ENCODE measurements at places on chromosomes 2 and 18.
A peak's percentile ranks its signal among the peaks of the same experiment; 100 is the strongest.

DNA sequence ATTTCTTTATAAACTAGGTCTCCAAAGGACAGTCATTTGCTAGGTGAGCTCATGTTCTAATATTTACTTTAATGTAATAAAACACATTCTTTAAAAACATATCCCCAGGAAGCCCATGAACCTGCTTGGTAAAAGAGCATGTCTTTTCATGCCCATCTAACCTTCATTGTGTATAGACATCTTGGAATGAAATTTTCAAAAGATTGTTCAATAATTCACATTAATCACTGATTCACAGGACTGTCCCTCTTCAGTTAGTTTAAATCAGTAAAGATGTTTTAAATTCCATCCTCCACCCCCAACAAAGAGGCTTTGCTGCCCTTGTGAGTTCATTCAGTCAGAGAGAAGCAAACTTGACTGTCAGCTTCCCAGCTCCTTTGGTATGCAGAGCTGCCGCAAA, 633.4 kb upstream of the CELF4 start:
- no peak for DNase-seq

DNA sequence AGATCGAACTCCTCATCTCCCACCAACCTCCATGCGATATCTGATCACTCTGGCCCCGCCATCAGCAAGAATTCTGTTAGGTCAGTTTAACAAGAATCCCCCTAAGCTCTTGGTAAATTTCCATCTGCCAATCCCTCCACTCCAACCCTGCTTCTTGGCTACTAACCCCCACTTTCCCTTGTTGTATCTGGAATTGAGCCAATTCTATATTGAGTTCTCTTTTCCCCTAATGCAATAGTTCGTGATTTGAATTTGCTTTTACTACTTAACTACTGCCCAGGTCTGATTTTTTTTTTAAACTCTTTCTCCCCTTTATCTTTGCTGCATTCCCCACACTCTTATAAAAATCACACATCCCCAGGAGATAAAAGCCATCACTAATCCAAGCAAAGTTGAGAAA, 159.3 kb upstream of the STK17B start:
- DNase-seq = no peak

DNA sequence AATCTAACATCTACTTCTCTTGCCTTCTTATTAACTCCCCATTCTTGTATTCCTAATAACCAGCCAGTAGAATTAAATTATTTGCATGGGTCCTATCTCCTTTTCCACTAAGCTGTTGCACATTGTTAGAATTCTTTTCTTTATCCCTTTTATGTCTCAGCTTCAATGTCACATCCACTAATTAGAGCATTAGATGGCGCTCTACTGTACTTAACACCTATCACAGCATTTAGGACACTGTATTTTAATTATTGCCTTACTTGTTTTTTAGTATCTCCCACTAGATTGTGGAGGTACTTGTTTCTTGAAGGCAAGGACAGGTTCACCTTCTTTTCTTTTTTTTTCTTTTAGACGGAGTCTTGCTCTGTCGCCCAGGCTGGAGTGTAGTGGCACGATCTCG, 3.8 kb downstream of the LIPT1 start:
- no peak for DNase-seq

DNA sequence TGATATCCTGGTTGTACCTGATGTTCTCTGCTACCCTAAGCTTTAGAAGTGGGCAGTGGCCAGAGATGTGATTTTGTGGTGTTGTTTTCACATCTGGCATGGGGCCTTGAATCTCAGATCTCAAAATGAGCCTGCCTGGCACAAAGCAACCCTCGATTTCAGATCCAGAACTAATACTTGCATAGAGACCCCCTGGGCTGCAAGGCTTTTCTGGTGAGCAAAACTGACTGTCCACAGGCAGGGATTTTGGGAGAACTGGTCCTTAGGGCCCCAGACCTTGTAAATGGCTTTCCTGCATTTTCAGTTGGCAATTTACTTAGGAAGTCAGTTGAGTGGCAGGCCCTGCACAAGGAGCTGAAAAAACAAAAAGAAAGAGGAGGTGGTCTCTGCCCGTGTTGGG, 265.3 kb downstream of the MYCN start:
- DNase-seq = no peak

DNA sequence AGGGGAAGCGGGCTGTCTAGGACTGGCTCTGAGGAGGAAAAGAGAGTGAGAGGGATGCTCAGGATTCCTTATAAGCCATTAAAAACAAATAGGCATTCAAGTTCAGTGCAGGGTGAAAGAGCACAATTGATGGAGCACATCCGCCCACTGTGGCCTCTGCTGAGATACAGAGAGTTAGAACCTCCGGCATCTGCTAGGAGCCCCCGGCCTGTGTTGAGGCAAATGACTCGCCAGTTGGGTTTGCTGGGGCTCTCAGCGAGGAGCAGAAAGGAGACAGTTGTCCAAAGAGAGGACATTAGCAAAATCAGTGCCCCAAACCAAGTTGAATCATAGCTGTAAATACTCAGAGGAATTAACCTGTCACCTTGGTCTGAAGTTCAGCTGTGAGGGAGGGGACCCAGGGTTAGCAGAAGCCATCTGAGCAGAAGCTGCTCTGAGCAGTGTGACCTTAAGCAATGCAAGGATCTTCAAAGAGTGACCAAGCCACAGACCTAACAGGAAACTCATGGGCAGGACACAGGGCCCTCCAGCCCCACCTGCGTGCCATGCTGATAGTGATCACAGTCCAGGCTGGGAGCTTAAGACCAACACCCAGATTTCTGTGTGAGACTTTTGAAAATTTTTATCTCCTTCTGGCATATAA, 23.3 kb upstream of the IL18RAP start:
- DNase-seq = no peak

GRCh38 chr18:79026491-79026890, 42.7 kb upstream of the ATP9B start:
- DNase-seq = no peak

DNA sequence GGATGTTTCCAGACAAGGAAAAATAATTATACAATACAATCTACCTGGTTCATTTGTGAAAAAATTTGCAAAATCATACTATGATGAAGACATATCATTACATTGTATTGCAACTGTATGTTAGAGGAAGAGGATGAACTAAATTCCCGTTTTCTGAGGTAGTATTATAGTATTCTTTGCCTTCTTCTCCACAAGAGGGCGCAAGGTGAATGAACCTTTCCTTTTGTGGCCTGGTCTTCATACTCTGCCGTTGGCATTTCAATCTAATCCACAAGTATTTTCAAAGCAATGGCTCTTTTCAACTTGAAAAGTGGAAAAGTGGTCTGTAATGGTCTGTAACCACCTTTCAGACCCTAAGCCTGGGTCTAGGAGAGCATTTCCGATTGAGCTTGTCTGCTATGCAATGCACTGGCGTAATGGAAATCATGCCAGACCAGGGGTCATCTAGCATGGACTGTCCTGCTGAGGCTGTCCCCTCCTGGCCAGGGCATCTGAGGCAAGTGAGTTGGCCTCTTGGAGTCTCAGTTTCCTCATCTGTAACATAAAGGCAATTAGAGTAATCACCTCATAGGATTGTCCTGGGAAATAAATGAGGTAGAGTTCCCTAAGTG, 30.8 kb upstream of the ZNF396 start:
- peak; percentile 58 for DNase-seq

DNA sequence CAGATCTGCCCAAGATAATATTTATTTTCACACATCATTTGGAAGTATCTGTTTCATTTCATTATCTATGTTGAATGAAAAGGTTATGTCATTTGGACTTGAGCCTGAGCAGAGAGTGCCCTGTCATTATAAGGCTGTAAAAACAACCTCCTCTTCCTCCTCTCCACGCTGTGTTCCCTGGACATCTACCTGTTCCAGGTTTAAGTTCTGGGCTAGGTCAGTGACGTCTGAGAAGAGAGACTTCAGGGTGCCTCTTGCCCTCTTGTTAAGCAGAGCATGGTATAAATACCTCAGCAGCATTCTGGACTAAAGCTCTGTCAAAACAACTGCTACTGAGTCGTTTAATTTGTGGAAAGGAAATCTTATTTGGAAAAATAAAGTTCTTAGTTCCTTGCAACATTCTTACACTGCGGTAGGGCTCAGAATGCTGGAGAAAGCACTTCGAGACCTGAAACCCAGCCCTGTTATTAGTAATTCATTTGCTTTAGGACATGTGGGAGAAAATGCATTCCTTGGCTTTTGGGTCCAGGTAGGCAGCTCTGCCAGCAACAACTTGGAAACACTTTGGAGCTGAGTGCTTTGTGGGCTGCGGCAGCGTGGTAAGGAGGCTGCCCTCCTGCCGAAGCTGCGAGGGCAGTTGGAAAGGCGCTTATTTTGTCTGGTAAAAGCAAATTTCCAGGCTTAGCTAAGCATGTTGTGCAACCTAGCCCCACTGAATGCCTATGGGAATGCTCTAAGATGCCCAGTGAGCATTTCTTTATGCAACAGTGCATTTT, 91.8 kb upstream of the NEDD4L start:
- DNase-seq = no peak

DNA sequence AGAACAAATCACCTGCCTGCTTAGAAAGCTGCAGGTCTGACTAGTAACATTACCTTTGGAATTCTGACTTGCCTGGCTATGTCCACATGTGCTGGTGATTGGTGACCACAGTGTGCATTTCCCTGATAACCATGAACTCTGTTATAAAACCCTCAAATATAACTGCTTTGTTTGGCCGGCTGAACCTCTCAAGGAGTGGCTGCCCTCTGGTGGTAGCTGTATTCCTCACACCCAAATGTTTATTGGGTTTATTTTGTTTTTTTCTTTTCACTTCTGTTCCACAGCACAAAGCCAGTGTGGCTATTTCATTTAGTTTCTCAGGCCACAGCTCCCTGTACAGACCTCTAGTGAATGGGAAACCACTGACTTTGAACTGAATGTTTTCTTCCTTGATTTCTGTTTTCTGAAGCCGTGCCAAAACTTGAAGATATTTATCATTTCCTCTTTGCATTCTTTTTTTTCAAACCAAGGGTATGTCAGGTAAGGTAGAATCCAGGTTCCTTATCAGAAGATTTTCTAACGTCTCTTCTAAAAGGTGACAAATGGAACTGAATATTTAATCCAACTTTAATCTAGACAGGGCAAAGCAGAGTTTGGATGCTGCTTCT, 549.0 kb upstream of the VRK2 start:
- DNase-seq = peak; percentile 18

GRCh38 chr2:768451-768850, 91.2 kb upstream of the TMEM18 start:
- DNase-seq = no peak

DNA sequence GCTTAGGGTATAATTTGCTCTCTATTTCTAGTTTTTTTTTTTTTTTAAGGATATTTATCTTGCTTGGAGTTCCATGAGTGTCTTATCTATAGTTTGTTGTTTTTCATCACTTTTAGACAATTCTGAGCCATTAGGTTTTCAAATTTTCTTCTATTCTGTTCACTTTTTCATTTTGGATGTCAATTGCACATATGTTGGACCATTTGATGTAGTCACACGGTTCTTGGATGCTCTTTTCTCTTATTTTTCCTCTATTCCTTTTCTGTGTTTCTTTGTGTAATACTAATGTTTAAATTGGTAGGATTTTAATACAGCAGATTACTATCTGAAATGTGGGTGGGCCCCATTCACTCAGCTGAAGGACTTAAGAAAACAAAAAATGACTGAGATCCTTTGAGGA, 292.6 kb downstream of the CALCRL start:
- DNase-seq = no peak

GRCh38 chr2:59395119-59395518, 1154.0 kb upstream of the FANCL start:
- DNase-seq = no peak

GRCh38 chr2:16160281-16161084, 220.1 kb downstream of the MYCN start:
- DNase-seq = no peak

DNA sequence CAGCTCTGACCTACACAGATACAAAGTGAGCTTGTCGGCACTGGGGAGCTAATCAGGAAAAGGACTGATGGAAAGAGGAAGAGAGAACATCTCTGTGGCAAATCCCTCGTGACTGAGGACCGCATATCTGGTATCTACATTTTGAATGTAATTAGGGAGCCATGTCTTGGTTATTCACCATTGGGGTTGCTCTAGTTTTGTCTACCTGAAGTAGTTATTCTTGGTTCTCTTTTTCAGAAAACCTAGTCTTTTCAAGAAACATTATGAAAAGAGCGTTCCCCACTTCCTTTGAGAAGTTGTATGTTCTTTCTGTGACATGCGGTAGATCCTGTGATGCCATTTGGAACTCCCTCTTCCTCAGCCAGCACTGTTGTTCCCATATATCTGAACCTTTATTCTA, 104.4 kb downstream of the DOCK10 start:
- peak; percentile 50 for DNase-seq

GRCh38 chr2:25132693-25133092, 35.7 kb downstream of the POMC start:
- no peak for DNase-seq

DNA sequence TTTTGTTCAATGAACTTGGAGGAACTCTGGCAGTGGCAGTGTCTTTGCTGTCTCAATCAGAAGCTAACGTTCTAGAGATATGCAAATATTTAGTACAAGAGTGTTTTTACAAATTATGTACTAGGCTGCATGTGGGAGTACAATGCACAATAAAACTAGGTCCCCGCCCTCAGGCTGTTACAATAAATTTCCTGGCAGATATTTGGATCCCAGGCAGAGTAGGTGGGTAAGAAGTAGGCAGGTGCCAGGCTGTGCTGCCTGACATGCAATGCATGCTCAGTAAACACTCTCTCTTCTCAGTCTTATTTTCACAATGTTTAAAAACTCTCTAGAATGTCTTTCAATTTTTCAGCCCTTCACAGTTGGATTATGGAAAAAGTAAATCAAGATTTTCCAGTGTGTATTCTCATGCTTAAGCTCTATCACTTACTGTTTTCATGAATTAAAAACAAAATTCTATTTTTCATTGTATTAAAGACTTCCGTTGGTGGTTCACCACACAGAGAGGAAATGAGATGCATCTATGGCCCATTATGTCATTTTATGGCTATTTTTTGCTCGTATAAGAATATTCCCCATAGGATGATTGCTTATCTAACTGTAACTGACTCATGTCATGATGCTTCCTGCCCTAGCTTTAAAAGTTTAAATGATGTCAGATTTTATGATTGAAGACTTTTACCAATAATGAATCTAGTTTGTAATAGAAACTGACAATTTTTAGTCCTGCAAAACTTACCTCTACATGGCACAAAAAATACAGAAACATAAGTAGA, 346.1 kb downstream of the RND3 start:
- no peak for DNase-seq
